Naive thymus-derived CD4-positive, alpha-beta T cell (primary cell): ENCODE measurements at places on chromosomes 7 and 10. TPM values are rescaled to one million over a fixed set of nuclear protein-coding genes. Genes with fewer than 3 reads are reported as not detected.

- no peaks in the 10 kb centered on the region for H3K27me3 ChIP-seq
- no peak within 1 kb of the TSS for H3K4me3 ChIP-seq
- H3K4me1 ChIP-seq: peaks cover 16% of the 10 kb centered on the region
- no peak within 1 kb of the TSS for H3K27ac ChIP-seq
- H3K36me3 ChIP-seq: no peaks in the 10 kb centered on the region
- no peak for DNase-seq
Observed at GRCh38 chr7:75772081-75773077, at the start of gene CCL26. Gene CCL26 (minus strand): TSS chr7:75772211. CDS start chr7:75772176, 35 bp downstream.

GIMAP8 gene
- total RNA-seq: 20.4 TPM

GRCh38 chr10:13745271-13745670 is 158.5 kb downstream of the PRPF18 start:
- no peaks in the 10 kb centered on the region for H3K4me1 ChIP-seq
- no peak overlapping the region for H3K4me3 ChIP-seq
- H3K36me3 ChIP-seq: no peaks in the 10 kb centered on the region
- no peak overlapping the region for H3K27ac ChIP-seq
- DNase-seq: no peak
- H3K27me3 ChIP-seq: no peaks in the 10 kb centered on the region

DNA sequence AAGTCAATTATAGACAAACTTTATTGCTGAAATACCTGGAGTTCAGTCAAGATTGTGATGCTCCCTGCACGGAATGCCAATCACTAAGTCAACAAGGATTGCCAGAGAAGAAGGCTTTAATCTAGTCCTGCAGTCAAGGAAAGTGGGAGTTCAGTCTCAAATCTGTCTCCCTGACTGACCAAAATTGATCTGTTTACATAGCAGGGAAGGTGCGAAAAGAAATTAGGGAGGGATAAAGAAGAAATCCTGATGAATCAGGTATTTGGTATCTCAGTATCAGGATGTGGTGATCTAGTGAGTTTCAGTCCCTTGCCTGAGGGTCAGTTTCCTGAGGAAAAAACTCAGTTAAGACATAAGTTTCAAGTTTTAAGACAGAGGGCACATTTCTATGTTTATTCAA is 2.1 kb upstream of the AKR1D1 start:
- no peak overlapping the region for H3K27ac ChIP-seq
- no peaks in the 10 kb centered on the region for H3K36me3 ChIP-seq
- DNase-seq: no peak
- no peaks in the 10 kb centered on the region for H3K4me1 ChIP-seq

SMKR1 gene
- 2.5 TPM for total RNA-seq

- H3K4me1 ChIP-seq: no peaks in the 10 kb centered on the region
- H3K4me3 ChIP-seq: no peak overlapping the region
- no peak overlapping the region for H3K27ac ChIP-seq
- H3K27me3 ChIP-seq: no peaks in the 10 kb centered on the region
Observed at GRCh38 chr10:131569851-131570715, 258.6 kb upstream of the TCERG1L start.

- DNase-seq: no peak
- H3K27me3 ChIP-seq: no peaks in the 10 kb centered on the region
- H3K4me3 ChIP-seq: no peak overlapping the region
- H3K27ac ChIP-seq: no peak overlapping the region
Observed at GRCh38 chr7:138691178-138691577, 10.0 kb downstream of the SVOPL start.

DNA sequence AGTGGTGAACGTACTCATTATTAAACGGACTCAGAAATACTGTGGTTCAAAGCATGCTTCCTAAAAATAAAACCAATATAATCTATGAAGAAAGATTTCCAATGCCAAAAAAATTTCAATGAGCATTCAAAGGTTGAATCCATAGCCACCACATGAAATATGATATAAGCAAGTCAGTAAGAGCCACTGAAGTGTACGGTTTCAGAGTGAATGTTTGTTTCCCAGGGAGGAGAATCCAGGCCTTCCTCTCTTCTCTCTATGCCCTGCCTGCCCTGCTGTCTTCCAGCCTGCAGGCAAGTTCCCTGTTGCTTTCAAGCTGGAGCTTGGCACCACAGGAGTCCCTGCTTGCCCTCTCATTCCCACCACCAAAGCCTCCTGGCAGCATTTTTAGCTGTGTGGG is 1171.6 kb upstream of the C7orf33 start:
- H3K36me3 ChIP-seq: no peaks in the 10 kb centered on the region
- no peaks in the 10 kb centered on the region for H3K4me1 ChIP-seq
- H3K27me3 ChIP-seq: no peaks in the 10 kb centered on the region
- H3K4me3 ChIP-seq: no peak overlapping the region
- no peak overlapping the region for H3K27ac ChIP-seq
- no peak for DNase-seq

- no peak overlapping the region for H3K27ac ChIP-seq
- peaks cover 9% of the 10 kb centered on the region for H3K36me3 ChIP-seq
- peaks cover 9% of the 10 kb centered on the region for H3K4me1 ChIP-seq
- no peak for DNase-seq
- no peaks in the 10 kb centered on the region for H3K27me3 ChIP-seq
- no peak overlapping the region for H3K4me3 ChIP-seq
Observed at GRCh38 chr10:326350-326749, 191.1 kb downstream of the ZMYND11 start.

DNA sequence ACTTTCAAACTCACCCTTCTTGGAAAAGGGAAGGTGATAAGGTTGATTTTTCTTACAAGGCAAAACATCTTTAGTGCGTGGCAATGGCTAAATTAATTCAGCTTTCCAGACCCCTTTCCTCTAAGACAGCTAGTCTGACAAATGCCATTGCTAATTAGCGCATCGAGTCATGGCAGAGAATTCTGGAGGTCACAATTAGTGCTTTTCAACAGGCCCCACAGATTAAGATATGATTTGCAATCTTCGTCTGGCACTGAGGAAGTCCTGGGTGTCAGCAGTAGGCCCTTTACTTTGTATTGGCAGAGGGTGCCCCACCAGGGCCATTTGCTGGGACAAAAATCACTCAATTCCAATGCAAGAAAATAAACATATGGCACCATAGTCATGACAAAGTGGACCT is 189.2 kb upstream of the AGK start:
- no peak overlapping the region for H3K27ac ChIP-seq
- no peak overlapping the region for H3K4me3 ChIP-seq
- H3K4me1 ChIP-seq: no peaks in the 10 kb centered on the region
- H3K36me3 ChIP-seq: no peaks in the 10 kb centered on the region
- no peak for DNase-seq
- H3K27me3 ChIP-seq: no peaks in the 10 kb centered on the region

POU6F2 gene
- 0.23 and 0.24 TPM in 2 replicates for total RNA-seq

DNA sequence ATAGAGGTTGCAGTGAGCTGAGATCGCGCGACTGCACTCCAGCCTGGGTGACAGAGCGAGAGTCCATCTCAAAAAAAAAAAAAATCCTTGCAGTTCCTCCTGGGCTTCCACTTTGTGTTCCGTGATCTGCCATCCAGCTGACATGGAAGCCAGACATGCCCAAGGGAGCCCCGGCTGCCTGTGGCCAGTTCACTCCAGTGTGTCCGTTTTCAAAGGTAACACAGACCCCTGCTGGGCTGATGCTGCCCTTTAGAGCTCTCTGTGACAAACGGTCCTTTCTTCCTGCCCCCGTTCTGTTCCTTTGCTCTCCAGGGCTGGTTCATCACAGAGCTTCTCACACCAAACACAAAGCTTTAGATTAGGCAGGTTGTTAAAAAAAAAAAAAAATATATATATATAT is 130.8 kb downstream of the CUL2 start:
- DNase-seq: no peak
- no peaks in the 10 kb centered on the region for H3K36me3 ChIP-seq
- H3K27me3 ChIP-seq: no peaks in the 10 kb centered on the region
- no peak overlapping the region for H3K4me3 ChIP-seq
- no peaks in the 10 kb centered on the region for H3K4me1 ChIP-seq

GRCh38 chr10:99681553-99681952 is 22.2 kb downstream of the ENTPD7 start:
- peaks cover 19% of the 10 kb centered on the region for H3K36me3 ChIP-seq
- no peaks in the 10 kb centered on the region for H3K4me1 ChIP-seq
- no peak overlapping the region for H3K27ac ChIP-seq
- H3K27me3 ChIP-seq: no peaks in the 10 kb centered on the region

- no peaks in the 10 kb centered on the region for H3K36me3 ChIP-seq
- peaks cover 9% of the 10 kb centered on the region for H3K4me1 ChIP-seq
- peaks cover 11% of the 10 kb centered on the region for H3K27me3 ChIP-seq
- no peak overlapping the region for H3K4me3 ChIP-seq
- no peak for DNase-seq
- no peak overlapping the region for H3K27ac ChIP-seq
Observed at GRCh38 chr10:100825325-100825875, 80.0 kb downstream of the PAX2 start.

DNA sequence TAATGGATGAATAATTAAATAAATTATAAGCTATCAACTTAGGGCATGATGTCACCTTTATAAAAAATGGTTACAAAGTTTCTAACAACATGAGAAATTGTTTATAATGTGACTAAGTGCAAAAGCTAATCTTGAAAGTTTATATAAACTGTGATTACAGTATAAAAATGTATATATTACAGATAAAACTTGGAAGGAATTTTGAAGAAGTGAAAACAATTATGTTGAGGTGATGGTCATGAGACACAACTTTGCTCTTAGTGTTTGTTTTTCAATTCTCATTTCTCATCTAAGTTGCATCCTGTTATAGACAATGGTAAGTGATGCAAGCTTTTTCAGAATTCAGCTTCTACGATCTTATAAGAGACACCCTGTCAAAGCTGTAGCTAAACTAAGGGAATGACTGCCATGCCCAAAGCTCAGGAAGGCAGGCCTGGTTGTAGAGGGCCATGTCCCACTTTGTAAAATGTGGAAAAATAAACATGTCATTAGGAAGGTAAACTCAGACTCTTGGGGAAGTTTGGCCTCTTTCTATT is 23.9 kb downstream of the MACC1 start:
- no peak for DNase-seq
- H3K4me1 ChIP-seq: no peaks in the 10 kb centered on the region
- H3K4me3 ChIP-seq: no peak overlapping the region

DNA sequence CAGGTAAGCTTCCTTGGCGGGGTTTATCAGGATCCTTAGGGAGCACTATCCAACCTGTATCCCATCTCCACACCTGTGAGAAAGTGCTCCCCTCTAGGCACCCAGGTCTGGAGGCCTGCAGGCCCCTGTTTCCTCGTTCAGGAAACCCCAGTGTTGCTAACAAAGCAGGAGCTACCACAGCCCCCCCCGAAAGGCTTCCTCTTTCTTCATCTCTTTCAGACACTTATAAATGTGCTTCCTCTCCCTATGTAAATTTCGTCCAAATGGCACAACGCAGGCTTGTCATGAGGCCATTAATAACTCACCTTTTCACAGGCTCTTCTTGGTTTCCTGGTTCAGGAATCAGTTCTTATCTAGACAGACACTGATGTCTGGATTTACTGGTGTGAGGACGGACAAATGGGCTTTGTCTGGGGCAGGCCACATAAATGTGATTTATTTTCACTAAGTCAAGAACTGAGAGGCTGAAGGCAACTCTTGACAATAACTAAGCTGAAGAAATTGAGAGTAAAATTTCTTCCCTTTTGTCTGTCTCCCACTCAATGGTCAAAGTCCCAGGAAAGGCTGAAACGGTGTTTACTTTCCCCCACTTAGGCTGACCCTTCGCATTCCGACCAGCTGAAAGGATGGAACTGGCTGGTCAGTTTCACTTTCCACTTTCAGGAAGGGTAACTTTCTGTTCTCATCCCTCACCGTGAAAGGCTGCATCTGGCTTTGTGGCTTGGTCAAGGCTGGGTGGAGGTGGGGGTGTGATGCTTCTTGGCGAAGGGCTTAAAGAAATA is 46.8 kb downstream of the PIK3AP1 start:
- H3K27ac ChIP-seq: no peak overlapping the region
- H3K4me1 ChIP-seq: no peaks in the 10 kb centered on the region
- no peaks in the 10 kb centered on the region for H3K27me3 ChIP-seq
- no peak for DNase-seq
- no peaks in the 10 kb centered on the region for H3K36me3 ChIP-seq

DNA sequence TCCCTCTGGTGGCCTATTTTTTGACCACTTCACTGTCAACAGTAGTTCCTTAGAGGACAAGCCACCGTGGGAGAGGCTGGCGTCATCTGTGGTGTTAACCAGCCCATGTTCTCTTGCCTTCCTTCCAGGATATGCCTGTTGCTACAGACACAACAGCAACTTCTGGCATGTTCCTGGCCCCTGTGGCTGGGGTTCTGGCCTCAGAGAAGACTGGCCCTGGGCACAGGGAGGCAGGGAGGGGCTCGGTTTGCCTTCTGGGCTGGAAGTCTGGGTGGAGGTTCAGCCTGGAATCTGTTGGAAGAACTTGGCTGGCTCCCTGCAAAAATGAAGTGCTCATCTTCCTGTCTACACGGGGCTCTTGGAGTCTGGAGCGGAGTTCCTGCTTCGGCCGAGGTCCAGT is 25.7 kb downstream of the GOLGA7B start:
- no peaks in the 10 kb centered on the region for H3K4me1 ChIP-seq
- no peak overlapping the region for H3K27ac ChIP-seq
- DNase-seq: no peak
- no peaks in the 10 kb centered on the region for H3K27me3 ChIP-seq
- H3K4me3 ChIP-seq: no peak overlapping the region
- H3K36me3 ChIP-seq: no peaks in the 10 kb centered on the region

DNA sequence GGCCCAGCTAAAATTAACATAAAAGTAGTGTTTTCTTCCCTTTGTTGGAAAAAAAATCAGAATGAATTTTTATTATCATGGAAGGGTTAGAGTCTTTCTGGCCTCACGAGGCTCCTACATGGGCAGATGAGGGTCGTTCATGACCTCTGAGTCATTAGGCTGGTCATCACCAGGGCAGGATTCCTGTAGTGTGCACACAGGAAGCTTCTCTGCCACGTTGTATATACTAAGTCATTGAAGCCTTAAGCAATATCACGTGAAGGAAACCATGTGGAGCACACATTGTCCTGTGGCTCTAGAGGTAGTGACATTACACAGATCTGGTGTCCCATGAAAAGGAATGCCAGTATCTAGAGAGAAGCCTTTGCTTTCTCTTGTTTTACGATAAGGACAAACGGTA is 84.7 kb upstream of the C1QL3 start:
- no peaks in the 10 kb centered on the region for H3K4me1 ChIP-seq
- no peak overlapping the region for H3K4me3 ChIP-seq
- H3K36me3 ChIP-seq: peaks cover 6% of the 10 kb centered on the region
- no peaks in the 10 kb centered on the region for H3K27me3 ChIP-seq
- H3K27ac ChIP-seq: no peak overlapping the region

DNA sequence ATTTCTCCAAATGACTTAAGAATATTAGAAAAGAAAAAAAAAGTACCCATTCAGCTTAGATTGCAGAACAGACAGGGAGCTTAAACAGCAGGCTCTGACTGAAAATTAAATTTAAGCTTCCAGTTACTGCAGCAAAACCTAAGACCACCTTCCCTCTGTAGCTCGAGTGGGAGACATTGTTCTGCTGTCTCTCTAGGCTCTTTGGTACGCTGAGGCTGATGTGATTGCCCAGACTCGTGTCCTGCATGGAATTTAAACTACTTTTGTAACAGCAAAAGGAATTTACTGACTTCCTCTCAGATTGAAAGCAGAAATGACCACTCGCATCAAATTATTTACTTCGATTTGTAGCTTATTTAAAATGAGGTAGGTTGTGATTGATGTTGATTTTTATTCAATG is 124.6 kb downstream of the LRRTM3 start:
- no peak overlapping the region for H3K4me3 ChIP-seq
- no peaks in the 10 kb centered on the region for H3K4me1 ChIP-seq
- no peak overlapping the region for H3K27ac ChIP-seq
- H3K27me3 ChIP-seq: no peaks in the 10 kb centered on the region

- peaks cover 21% of the 10 kb centered on the region for H3K4me1 ChIP-seq
- H3K36me3 ChIP-seq: no peaks in the 10 kb centered on the region
- H3K27me3 ChIP-seq: no peaks in the 10 kb centered on the region
- H3K4me3 ChIP-seq: no peak overlapping the region
- H3K27ac ChIP-seq: no peak overlapping the region
- no peak for DNase-seq
Observed at GRCh38 chr7:55556492-55556891, 15.8 kb downstream of the VOPP1 start.

SPDYE8 gene
- total RNA-seq: not detected

TACC2 gene
- 0.03 TPM in 1 of 2 replicates, not detected in the other for total RNA-seq

CLEC2L gene
- not detected for total RNA-seq
